ENCODE measurements at places on chromosomes 7 and 10.
A peak's percentile ranks its signal among the peaks of the same experiment; 100 is the strongest.

- no peak for DNase-seq
These were observed 124.5 kb downstream of the EBF3 start for GRCh38 chr10:129839285-129840195.

GRCh38 chr10:70742537-70743429 lies 42.4 kb downstream of the TBATA start:
- DNase-seq = peak; percentile 78

- DNase-seq = peak; percentile 41
These were observed 190.4 kb downstream of the GPR37 start for GRCh38 chr7:124575176-124575575.

GRCh38 chr7:91784469-91784868 lies 96.0 kb downstream of the MTERF1 start:
- DNase-seq = peak; percentile 62

GRCh38 chr7:114703677-114704076 lies 218.2 kb upstream of the MDFIC start:
- DNase-seq = peak; percentile 14

- DNase-seq = no peak
These were observed 174.8 kb downstream of the TNS3 start for GRCh38 chr7:47407136-47407535.

DNA sequence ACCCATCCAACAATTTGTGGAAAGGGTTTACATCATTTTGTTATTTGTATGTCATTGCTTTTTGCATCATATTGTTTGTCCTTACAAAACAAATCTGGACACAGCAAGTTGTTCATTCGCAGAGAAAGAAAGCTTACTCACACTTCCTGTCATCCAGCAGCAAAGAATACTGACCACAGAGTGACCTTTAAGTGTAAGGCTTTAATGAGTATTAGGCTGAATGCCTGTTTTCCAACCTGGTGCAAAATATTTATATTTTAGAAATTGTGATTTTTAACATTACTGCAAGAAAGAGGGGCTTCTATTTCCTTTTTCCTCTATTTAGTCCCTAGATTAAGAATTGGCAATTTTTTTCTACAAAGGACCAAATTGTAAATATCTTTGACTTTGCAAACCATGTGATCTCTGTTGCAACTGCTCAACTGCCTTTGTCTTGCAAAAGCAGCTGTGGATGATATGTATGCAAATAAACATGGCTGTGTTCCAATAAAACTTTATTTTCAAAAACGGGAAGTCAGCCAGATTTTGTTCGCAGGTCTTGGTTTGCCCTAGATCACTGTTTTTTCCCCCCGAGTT lies 27.8 kb upstream of the ITGB1 start:
- peak; percentile 90 for DNase-seq

DNA sequence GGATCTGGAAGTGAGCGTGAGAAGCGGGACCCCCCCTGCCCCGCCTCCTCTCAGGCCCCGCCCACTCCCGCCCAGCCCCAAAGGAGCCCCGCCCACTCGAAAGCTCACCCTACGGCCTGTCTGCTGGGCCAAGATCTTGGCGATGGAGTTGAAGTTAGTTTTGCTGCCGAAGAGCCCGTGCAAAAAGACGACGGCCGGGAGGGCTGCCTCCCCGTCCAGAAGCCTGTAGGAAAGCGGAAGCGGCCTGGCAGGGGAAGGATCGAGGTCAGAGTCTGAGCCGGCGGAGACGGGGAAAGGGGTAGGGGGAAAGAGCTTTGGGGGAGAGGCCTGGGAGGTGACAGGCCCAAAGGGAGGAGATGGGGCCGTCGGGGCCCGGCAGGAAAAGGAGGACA lies 386 bp downstream of the ABHD11 start:
- peak; percentile 50 for DNase-seq

GRCh38 chr10:80739963-80740715 lies 202.4 kb downstream of the SH2D4B start:
- no peak for DNase-seq

DNA sequence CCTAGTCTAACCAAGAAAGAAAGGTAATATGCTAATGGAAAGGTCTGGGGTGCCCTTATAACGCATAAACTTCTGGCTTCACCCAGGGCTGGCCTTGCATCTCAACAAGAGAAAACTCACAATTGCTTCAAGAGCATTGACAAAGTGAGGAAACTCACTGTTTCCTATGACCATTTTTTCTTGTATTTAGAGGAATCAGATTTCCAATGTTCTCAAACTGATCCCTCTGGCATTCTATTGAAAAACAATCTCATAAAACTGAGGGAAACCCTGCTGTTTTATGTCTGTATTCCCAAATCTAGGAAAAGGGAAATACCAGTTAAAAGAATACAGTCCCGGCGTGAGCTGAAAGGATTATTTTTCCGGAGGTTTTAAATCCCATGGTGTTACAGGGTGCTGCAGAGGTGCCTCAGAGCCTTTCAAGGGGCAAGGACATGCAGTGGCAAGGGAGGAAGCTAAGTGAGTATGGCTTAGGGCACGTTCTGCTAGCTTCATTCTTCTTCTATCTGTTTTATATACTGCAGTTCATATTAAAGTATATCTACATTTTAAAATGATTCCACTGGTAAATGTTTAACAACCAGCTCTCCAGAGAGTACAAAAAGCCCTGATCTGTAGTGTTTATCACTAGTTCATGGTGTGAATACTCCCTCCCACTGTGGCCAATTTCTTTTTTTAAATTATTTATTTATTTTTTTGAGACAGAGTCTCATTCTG lies 68.7 kb downstream of the CAV1 start:
- no peak for DNase-seq

GRCh38 chr10:29369419-29369818 lies 80.5 kb downstream of the LYZL1 start:
- DNase-seq = no peak

DNA sequence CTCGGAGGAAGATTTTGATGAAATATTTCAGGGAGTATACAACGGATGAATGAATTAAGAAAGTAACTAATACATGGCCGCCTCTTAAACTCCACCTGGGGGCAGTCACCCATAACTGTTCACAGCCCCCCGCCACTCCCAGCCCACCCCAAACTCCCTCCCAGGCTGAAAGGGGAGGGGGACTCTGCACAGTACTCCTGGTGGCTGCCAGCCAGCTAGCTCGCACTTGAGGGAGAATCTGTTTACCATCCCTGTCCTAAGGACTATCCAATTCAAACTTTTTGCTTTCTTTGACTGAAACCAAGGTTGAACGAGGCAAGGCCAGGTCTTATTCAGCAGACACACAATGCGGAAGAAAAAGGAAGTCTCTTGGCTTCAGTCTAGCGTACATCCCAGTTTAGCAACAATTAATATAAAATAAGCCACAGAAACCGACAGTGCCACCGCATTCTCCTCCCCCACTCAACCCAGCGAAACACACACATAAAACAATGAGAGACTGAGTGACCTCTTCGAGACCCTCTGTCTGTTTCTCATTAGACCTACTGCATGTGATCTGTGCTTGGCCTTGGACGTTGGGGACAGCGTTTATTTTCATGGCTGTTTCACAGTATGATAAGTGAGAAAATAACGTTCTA lies 219.5 kb downstream of the GLI3 start:
- no peak for DNase-seq

DNA sequence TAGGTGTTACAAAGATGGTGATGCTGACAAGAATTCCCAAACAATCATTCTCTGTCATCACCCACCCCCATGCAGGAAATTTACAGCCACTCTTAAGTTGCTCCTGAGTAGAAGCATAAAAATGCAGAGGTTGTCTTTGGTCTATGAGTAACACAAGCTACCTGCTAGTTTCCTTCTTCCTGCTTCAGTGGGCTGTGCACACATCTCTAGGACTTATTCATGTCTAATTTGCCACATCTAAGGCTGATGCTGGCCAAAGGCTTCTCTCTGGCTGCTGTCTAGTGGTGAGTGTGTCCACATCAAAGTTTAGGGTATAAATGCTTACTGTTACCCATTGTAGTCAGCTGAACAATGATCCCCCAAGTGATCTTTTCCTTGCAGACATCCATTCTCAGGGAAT lies 662.5 kb downstream of the TYW1 start:
- no peak for DNase-seq

- no peak for DNase-seq
These were observed 300.6 kb downstream of the ZEB1 start for GRCh38 chr10:31619531-31620061.

DNA sequence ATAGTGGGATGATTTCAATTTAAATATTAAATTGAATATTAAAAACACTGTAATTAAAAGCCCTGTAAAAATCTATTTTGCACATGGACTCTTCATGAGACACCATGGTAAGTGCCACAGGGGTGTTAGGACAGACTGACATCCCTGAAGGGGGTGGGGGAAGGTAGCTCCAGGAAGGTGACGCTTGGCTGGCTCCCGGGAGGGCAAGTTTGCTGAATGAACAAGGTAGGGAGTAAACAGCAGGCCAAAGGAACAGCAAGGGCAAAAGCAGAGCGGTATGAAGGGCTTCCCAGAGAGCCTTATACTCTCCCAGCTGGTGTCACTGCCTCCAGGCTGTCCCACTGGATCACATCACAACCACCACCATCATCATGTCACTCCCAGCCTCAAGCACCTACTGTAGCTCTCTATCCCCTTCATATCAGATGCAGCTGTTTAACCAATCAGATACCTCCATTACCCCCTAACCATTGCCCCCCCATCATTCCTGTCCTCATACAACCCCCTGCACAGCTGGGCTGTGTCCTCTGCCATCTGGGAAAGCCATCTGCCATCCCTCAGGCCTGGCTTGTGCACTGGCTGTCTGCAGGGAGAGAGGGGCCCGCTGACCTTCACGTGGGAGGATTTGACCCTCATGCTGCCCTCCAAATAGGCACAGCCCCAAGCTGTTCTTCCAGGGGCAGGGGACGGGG lies 19.5 kb downstream of the HSPA12A start:
- no peak for DNase-seq

GRCh38 chr10:86206240-86206579 lies 160.4 kb downstream of the GRID1 start:
- DNase-seq = no peak

GRCh38 chr7:1700536-1701333 lies 30.7 kb downstream of the ELFN1 start:
- no peak for DNase-seq

Measured in astrocyte of the spinal cord (primary cell).